ENCODE measurements at places on chromosomes 7 and 10. TPM values are rescaled to one million over a fixed set of nuclear protein-coding genes. Genes with fewer than 3 reads are reported as not detected.

DNA sequence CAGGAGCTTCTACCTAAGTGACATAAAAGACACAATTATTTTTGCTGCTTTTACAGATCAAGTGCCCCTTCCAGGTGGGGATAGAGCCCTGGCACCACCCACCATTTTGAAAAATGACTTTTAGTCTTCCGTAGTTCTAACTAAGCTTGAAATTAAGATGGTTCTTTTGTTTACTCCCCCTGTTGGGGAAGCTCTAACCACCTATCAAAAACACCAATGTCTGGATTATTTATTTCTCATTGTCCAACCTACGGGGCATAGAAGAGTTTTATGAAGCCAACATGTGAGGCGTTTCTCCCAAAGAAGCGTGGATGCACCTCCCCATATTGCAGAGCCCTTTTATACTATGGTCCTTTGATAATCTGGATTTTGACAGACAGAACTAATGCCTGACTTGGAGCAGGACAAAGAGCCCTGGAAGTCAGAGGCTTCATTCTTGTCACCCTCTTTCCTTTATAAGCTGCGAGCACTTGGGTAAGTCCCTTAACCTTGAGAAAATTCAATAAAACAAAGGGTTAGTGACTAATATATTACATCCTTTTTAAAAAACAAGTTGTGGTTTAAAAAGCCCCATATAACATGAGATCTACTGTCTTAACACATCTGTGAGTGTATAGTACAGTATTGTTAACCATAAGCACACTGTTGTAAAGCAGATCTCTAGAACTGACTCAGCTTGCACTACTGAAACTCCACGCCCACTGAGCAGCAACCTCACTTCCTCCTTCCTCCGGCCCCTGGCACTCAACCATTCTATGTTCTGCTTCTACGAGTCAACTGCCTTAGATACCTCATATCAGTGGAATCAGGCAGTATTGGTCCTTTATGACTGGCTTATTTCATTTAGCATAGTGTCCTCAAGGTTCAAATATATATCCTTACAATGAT lies 67.5 kb downstream of the ATXN7L1 start:
- H3K4me1 ChIP-seq = peaks cover 27% of the 10 kb centered on the region
- no peak overlapping the region for H3K4me3 ChIP-seq
- H3K36me3 ChIP-seq = peaks cover 5% of the 10 kb centered on the region
- H3K27ac ChIP-seq = no peak overlapping the region
- no peaks in the 10 kb centered on the region for H3K27me3 ChIP-seq

- no peak overlapping the region for H3K27ac ChIP-seq
- H3K27me3 ChIP-seq = no peaks in the 10 kb centered on the region
- peaks cover 83% of the 10 kb centered on the region for H3K36me3 ChIP-seq
- no peak overlapping the region for H3K4me3 ChIP-seq
- no peak for DNase-seq
These were observed 60.2 kb downstream of the STK17A start for GRCh38 chr7:43642897-43643630.

DNA sequence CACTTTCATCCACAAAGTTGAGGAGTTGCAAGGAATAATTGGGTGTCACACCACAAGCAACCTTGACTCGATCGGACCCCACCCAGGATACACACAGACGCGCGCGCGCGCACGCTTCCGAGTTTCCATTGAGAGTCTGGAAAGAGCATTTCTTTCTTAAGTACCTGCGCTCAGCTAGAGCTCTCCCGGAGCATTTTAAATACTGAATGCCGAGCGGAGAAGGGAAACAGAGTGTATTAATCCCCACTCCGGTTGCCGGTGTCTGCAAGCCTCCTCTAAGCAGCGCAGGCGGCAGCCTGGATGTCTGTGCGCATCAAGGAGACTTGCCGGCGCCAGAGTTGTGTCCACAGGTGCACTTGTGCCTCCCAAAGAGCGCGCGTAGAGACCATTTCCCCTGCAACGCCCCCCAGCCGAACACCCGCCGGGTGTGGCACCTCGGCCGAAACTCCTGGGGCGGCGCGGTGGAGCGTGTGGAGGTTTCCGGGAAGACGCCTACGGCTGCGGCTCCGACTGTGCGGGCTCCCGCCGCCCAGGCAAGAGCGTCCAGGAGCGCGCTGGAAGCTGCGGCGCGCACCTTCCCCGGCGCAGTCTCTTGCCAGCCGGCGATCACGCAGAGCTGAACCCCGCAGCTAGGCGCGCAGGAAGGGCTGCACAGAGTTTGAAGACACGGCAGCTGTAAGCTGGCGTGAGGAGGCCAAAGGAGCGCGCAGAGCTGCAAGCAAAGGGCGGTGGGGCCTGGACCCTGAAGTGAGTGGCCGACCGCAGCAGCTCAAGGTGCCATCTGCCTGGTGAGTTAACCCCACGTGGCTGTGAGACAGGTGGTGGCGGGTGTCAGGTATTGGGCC lies 1.1 kb upstream of the FEZF1 start:
- H3K27ac ChIP-seq = no peak overlapping the region
- no peak for DNase-seq

LRIT1 gene
- not detected for total RNA-seq

LLCFC1 gene
- not detected for total RNA-seq

All from MCF 10A (cell line).